Activated CD4-positive, alpha-beta T cell treated with anti-CD3 and anti-CD28 coated beads, Interleukin-2, amount 10 ng/mL, durations not matched to agents 7 days and 5 days (primary cell): ENCODE measurements at places on chromosomes 4 and X.

- no peak for DNase-seq
Observed at GRCh38 chrX:123990602-123991001, 29.1 kb downstream of the STAG2 start.

DNA sequence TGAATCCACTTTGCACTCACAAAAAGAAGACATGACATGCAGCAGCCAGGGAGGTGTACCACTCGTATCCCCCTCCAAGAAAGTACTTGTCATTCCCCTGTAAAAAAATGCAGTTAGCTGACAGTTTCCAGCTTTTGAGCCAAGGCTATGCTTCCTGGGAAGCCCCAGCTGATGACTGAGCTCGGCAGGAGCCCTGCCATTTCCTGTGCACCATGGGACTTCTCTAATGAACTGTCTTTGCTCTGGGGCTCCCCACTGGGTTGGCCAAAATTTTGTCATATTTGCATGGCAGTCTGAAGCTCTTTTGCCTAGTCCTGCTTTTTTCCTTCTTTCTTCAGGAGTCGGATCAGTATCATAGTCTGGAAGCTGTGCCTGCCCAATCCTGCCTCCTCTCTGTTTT, 104.5 kb upstream of the MAOA start:
- no peak for DNase-seq

DNA sequence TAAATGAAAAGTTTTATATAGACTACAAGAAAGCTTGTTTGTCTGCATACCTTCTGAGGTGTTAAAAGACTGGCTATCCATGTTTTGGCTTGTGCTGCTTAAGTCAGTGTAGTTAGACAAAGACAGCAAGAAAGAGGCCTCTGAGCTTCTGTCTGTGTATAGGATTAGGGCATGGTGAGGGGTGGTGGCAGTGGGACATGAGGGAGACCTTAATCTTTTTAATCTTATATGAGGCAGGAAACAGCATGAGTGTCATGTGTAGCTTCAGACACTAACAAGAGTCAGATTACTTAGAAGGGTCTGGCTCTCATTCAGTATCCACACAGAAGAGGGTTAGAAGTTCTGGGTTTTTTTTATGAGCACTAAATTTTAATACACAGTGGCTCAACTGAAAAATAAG, 213.3 kb downstream of the GABRG1 start:
- no peak for DNase-seq

GRCh38 chrX:152932144-152932543, 34.3 kb downstream of the ZNF185 start:
- DNase-seq = no peak

- DNase-seq = no peak
Observed at GRCh38 chrX:2548711-2549423, 48.1 kb upstream of the DHRSX start.
